ENCODE measurements at places on chromosomes 3 and 15.

- DNase-seq, result peak; percentile 66
Measured at GRCh38 chr3:165185707-165186327, 10.4 kb downstream of the SLITRK3 start.

GRCh38 chr3:110528305-110529121, 543.1 kb upstream of the NECTIN3 start:
- DNase-seq, result no peak

DNA sequence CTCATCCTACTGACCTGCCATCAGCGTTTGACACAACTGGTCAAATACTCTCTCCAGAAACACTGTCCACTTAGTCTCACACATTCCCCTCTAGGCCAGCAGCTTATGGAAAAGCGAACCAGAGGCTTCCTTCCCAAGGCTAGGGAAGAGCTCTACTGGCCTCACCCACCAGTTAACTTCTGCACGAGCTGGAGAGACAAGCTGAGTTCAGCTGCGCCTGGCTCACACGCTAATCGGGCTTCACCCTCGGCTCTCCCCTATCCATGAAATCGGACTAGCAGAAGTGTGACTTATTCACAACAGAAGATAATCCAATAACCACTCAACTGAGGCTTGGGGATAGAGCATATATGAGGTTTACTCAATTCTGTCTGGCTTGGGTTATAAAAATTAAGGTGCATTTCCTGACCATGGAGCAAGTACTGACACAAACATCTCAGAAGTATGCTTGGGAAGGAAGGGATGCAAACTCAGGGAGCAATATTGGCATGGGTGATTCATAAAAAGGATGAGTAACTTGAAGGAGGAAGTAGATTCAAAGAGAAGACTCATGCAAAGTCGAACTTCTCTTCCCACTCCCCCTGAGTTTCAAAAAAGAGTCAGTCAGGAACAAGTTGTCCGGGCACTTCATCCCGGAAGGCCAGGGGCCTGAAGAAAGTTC, 73.1 kb downstream of the XXYLT1 start:
- DNase-seq, result no peak

- no peak for DNase-seq
Measured at GRCh38 chr3:123795471-123796251, 88.5 kb downstream of the MYLK start.

GRCh38 chr3:52270252-52270754, 8.1 kb downstream of the WDR82 start:
- no peak for DNase-seq
